ENCODE measurements at places on chromosomes 16 and 17.

GRCh38 chr16:3113765-3114479 is 1.5 kb downstream of the ZNF205 start:
- peak; percentile 55 for DNase-seq
- H3K4me1 ChIP-seq, result peaks cover 34% of the 10 kb centered on the region
- no peaks in the 10 kb centered on the region for H3K27me3 ChIP-seq
- H3K27ac ChIP-seq, result no peak overlapping the region
- H3K4me3 ChIP-seq, result peak overlapping the region; percentile 87

DNA sequence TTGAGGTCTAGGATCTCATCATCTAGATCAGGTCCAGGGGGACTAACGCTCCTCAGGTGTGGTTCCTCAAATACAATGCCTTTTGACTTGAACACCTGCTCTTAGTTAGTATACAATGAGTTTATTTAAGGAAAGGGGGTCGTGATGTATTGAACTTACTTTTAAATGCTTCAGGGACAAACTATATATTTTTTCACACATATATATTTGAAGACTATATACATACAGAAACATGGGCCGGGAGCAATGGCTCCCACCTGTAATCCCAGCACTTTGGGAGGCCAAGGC is 11.5 kb upstream of the USP32 start:
- H3K36me3 ChIP-seq, result no peaks in the 10 kb centered on the region
- DNase-seq, result no peak
- no peak overlapping the region for H3K4me3 ChIP-seq
- 0 out of 2 replicates have a peak, but pooled peaks cover 3% of the 10 kb centered on the region for H3K4me1 ChIP-seq
- H3K27me3 ChIP-seq, result no peaks in the 10 kb centered on the region

DNA sequence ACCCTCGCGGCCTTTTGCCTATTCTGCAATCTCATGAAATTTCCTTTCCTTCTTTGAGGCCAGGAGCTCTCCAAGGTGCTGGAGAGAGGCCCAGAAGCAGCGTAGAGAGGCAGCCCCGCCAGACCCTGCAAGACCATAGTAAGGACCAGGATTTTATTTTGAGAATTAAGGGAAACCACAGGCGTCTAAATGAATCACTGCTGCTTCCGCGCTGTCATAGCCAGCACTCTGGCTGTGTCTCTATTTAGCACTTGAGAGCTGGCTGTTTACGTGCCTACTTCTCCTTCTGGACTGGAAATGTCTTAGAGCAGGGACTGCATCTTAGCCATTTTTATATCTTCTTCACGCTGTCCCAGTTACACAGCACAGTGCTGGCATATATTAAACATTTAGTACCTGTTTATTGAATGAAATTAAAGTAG is 37.6 kb upstream of the PIRT start:
- no peak overlapping the region for H3K27ac ChIP-seq
- no peaks in the 10 kb centered on the region for H3K4me1 ChIP-seq
- no peak overlapping the region for H3K4me3 ChIP-seq
- no peaks in the 10 kb centered on the region for H3K36me3 ChIP-seq

DNA sequence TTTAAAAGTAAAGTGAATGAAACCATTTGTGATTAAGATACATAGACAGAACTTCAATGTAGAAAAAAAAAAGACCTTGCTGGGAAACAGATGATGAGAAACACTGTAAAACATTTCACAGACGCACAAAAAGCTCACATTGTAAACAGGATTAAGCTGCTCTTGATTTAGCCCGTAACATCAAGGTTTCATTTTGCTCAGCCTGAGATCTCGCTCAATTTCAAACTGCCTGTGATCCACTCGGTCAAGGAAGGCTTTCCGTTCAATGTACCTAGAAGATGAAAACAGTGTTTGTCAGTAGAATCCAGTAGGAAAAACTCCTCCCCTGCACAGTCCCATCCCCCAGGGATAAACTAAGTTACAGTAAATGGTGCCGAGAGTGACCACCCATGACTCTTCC is 42.3 kb upstream of the BCAR1 start:
- no peak for DNase-seq
- H3K4me3 ChIP-seq, result no peak overlapping the region
- peaks cover 4% of the 10 kb centered on the region for H3K4me1 ChIP-seq
- H3K27ac ChIP-seq, result no peak overlapping the region
- peaks cover 51% of the 10 kb centered on the region for H3K36me3 ChIP-seq
- no peaks in the 10 kb centered on the region for H3K27me3 ChIP-seq

All from K562 (cell line).